ENCODE measurements at places on chromosomes 2 and 18.
A peak's percentile ranks its signal among the peaks of the same experiment; 100 is the strongest.

DNA sequence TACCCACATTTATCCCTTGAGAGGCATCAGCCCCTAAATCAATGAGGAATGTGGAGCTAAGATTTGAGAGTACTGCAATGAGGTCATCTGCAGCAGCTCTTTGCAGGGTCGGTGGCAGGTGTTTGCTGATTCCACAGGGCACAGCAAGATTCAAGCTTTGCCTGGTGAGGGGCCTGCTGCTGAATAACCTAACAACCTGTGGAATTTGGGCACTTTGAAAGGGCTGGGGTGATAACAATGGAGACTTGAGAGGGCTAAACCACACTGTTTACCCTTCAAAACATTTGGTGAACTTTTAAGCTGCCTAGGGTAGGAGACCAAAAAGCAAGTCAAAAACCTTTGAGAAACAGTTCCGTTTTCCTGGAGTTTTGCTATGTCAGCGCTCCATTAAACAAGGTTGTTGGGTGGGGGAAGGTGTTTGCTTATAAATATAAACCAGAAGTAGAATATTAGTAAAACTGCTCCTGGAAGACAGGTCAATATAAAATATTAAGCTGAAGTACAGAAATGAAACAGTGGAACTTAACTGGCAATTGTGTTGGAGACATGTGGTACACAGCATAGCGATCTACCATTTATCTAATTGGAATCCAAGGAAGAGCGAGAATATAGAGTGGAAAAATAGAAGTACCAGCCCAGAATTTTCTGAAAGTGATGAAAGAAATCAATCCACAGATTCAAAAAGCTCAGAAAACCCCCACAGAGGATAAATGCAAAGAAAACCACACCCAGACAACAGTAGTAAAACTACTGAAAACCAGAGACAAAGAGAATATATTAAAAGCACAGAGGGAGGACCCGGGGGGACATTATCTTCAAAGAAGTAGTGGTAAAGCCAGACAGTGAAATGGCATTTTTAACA is 15.7 kb downstream of the COPS8 start:
- peak; percentile 78 for DNase-seq

DNA sequence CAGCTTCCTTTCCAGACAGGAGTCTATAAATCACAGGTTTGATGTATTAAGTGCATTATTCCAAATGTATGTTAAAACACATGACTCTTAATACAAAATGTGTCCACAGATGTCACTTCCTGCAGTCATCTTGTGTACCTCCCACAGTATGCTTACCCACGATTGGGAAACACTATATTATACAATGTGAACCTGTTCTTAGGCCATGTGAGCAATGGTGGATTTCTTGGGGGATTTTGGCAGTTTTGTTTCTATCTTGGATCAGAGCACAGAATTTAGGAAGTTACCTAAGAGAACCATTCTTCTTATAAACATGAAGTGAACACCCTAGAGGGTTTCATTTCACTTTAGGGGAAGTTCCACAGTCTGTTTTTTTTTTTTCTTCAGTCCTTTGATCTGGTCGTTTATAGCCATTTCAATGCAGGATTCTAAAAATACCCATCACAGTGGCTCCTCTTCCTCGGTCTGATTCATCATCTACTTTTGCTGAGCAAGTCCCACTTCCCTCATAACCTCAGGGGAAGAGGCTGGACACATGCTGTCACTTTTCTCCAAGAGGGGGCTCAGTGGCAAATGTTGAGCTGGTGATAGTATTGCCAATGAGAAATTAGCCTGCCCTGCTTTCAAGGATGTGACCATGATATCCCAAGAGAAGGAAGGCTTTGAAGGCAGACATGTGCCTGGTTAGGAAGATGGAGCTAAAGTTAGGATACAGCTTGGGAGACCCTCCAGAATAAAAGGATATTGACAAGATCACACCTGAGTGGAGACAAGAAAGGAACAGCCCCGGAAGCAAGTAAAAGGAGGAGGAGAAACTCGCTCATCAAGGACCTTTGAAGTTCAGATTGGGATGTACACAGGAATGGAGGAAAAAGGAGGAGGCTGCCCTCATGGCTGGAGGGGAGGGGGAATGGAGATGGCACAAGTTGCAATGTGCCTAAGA is 22.6 kb downstream of the PLEK start:
- DNase-seq = no peak

- peak; percentile 25 for DNase-seq
Measured at GRCh38 chr2:111191877-111192276, 71.2 kb downstream of the BCL2L11 start.

DNA sequence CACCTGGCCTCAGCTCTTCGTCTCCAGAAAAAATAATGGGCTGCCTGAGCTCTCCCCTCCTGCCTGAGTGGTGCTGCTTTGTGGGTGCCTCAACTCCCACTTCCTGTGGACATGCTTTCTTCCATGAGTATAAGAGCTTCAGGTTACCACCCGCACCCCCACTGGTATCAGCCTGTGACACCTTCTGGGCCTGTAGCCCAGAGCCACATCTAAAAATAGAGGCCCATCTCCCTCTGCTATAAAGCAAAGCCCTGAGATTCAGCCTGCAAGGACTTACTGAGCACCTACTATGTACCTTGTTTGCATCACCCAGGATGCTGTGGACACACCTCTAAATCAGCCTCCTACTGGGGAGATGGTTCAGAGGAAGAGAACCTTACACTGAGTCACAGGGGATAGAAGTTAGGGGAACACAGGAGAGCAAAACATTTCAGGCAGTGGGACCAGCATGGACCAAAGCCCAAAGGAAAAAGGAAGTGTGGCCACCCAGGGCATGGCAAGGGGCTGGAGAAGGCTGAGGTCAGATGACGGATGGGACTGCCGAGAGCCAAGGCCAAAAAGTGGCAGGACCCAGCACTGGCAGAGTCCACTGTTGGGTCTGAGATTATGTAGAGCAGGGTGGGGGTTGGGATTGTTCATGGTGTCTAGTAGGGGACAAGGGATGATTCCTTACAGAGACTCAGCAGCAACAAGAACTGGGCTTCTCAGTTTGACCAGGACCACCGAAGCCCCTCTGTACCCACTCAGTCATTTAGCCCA is 123.7 kb upstream of the PPP1CB start:
- DNase-seq = no peak

DNA sequence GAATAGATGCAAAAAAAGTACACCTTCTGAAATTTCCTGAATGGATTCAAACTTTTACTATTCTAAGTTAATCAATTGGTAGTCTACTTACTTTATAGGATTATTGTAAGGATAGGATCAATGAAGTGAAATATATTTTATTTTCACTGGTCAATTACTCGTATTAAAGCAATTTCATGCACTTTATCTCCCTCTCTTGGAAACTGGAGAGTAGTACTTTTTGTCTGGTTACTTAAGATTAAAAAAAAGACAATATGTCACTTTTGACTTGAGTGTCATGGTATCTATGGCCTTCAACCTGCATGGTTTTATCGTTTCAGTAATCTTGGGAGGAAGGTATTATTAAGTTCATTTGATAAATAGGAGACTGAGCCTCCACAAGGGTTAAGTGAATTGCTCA is 1.0 kb upstream of the KYNU start:
- no peak for DNase-seq
